ENCODE measurements at places on chromosomes 3 and 15. TPM values are rescaled to one million over a fixed set of nuclear protein-coding genes. Genes with fewer than 3 reads are reported as not detected.

- no peak for DNase-seq
These were observed 306.4 kb downstream of the RORA start for GRCh38 chr15:60922736-60923135.

GRCh38 chr3:172397716-172398405 lies 50.4 kb downstream of the GHSR start:
- DNase-seq, result no peak

DNA sequence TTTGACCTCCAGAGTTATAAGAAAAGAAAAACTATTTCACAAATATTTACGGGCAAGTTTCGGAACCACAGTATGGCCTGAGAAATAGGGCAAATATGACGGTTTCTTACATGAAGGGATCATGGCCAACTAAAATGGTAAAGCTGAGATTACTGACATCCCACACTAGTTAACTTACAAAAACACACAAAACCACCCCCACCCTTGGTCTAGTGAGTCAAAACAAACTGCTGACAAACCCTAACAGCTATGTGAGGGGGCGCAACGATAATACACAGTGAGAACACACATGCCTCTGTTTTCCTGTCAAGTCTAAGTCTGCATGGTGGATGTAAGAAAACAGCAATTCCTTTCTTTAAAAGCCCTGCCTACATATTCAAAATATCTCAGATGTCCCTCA lies 32.3 kb downstream of the CBLB start:
- no peak for DNase-seq

CHRD gene
- 12.1 TPM for total RNA-seq

DNA sequence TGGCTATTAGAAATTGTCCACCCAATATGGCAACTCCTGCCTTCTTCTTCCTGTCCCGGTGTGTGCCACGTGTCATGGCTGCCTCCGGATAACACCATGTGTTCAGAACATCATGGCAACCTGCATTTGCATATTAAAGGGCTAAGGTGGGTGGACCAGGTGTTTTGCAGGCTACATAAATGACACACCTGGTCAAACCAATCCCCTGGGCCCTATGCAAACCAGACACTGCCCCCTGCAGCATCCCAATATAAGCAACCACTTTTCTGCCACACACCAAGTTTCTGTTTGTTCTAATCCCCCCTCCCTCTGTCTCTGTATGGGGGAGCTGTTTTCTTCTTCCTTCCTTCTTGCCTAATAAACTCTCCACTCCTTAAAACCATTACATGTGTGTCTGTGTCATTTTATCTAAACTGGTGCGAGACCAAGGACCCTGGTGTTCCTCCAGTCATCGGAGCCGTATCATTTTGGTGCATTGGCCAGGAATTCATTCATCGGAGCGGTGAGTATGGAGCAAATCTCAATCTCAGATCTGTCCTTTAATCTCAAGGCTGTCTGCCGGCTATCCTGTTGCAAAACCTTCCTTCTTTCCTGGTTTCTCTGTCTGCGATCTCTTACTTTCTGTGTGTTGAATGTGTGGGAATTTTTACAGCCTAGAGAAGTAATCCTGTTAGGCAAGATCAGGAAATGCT lies 44.5 kb downstream of the NCEH1 start:
- no peak for DNase-seq

GASK1A gene
- total RNA-seq, result 10.1 TPM

DNA sequence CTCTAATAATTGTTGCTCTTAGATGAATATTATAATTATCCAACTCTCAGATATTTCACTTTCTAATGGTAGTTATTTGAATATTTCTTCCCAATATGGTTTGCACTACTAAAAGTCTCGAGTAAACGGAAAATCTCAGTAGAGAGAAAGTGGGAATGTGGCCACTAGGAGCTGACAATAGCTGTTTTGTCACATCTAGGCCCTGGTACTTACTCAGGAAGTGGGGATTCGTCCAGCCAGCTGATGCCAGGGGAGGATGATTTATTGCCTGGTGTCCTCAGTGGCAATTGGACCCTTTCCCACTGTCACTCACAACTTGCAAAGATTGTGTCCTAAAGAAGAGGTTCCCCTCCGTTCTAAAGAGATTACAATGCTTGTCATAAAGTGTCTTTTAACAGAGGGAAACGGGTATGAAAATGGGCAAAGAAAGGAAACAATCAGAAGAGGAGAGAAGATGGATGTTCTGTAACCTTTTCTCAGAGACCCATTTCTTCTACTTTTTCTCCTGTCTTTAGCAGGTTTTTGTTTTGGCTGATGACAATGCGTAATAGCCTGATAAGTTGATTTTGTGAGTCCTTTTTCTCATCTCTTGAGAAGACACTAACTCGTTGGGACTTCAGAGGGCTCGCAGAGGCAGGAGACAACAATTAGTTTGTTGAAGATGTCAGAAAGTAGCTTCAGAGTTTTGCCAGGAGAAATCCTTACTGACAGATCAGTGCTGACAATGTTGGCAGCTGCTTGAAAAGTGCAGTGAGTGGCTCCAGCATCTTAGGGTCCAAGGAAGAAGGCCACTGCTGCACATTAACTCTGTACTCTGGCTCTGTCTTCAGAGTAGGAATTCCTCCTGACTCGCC lies 320.6 kb downstream of the MECOM start:
- no peak for DNase-seq

GRCh38 chr3:89335693-89336092 lies 228.3 kb downstream of the EPHA3 start:
- no peak for DNase-seq

DNA sequence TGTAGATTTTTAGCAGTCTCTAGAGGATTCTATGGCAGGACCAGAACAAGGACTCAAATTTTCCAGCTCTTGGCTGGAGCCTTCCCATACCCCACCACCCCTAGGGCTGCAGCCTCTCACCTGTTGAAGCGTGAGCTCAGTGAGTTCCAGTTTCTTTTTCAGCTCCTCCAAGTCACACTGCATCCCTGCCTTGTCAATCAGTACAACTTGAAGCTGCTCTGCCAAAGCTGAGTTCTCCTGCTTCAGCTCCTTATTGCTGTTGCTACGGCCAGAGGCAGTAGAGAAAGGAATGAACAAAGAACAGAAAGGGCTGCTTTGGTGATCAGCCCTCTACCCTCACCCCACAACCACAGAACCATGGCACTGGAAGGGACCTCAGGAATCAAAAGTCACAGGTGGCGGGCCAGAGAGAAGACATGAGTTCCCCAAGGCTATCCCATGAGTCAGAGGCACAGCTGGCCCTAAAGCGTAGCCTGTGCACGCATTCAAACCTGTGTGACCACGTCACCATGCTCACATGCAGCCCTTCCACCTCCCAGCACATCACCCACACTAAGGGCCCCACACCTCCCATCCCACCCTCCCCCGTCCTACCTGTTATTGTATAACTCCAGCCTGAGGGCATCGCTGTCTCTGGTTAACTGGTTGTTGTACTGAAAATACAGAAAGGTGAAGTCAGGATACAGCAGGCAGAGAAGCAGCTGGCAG lies 83.3 kb upstream of the C2CD4B start:
- no peak for DNase-seq

- DNase-seq, result peak; percentile 63
These were observed 42.7 kb upstream of the PRICKLE2 start for GRCh38 chr3:64267721-64268604.

DNA sequence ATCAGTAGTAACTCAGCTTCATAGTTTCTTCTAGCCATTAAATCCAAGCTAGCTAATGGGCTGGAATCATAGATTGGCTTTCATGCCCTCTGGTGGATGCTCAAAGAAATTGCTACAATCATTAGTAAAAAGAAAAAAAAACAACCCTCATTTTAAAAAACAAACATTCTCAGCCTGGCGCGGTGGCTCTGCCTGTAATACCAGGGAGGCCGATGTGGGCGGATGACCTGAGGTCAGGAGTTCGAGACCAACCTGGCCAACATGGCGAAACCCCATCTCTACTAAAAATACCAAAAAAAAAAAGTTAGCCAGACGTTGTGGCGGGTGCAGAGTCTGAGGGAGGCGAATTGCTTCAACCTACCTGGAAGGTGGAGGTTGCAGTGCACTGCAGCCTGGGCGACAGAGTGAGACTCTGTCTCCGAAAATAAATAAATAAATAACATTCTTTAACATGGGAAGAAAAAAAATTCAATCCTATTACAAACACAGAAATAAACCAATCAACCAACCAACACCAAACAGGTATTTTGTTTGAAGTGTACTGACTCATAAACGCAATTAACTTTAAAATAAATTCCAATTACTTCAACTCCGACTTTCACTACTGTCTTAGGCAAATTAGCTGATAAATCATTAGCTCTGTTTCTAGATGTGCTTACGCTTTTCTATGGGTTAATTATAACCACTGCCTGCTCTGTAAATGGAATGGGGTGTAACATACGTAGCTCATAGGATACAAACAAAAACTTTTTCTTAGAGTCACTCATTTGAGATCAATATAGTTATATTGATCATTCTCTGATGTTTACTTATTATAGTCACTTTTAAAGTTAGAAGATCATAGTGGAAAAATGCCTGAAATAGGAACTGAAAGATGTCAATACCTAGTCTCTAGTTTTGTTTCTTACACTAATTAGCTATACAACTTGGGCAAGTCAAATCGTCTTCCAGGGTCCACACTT lies 24.9 kb downstream of the TMEM207 start:
- peak; percentile 23 for DNase-seq

RCCD1 gene
- total RNA-seq, result 5.3 TPM

DNA sequence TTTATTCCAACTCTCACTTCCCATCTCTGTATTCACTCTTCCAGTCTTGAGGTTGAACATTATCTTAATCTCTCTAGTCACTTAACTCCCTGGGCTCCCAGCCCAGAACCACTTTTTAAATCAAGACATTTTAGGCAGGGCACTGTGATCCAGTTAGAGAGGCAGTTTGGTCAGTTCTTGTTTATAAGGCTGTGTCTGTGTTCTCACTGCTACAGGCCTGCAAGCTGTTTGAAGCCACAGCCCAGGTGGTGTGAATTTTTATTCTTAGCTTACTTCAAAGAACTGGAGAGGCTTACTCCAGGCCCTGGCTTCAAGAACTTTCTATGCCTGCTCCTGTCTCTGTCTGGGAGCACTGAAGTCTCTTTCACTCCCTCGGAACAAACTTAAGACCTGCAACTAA lies 906.1 kb downstream of the CADM2 start:
- no peak for DNase-seq

FILIP1L gene
- total RNA-seq, result 19.8 TPM
